Astrocyte of the spinal cord (primary cell): ENCODE measurements at places on chromosomes 7 and 10.
A peak's percentile ranks its signal among the peaks of the same experiment; 100 is the strongest.

DNA sequence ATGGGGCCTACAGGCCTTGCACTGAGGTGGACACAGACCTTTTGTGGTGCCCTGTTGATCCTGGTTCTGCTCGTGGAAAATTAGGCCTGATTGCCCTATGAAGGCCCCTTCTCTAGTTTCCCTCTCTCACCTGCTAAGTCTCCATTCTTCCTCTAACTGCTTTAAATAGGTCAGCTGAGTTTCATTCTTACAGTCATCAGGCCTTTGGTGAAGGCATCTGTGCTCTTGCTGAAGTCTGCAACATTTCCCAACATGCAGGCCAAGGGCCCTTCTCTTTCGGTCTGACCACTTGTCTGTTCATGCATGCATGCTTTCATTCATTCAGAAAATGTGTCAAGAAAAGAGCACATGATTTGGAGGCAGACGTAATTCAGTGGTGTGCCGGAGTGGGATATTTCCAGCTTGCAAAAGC lies 244.0 kb downstream of the BUB3 start:
- no peak for DNase-seq

DNA sequence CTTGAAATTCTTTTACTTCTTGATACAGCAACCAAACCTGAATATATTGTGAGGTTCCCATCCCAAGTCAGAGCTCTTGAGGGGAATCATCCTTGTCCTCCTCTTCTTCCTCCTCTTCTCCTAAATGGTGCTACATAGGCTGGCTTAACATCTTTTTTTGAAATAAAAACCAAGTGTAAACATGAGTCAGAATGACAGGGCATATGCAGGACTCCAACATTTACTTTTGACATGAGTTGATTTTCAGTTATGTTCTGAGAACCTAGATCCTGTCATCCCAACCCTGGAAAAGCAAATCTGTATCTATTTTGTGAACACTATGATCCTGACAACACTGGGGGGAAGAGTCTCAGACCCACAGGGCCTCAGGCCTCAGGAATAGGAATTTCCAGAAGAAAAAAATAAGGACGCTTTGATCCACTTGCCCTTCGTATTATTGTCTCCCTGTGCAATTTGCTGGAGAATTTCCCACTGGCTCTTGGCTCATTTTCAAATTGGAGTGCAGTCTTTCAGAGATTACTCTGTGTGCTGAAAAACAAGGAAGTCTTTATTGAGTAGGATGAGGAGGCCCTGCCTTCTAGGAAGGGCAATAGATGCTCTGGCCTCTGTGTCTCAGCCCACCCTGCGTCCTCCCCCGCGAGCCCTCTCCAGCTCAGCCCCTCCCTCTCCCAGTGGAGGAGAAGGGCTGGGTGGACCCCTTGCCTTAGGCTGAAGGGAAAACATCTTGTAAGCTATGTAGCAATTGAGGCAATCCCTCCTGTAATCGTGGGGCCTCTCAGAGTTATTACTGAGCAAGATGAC lies 121.6 kb downstream of the CREB5 start:
- DNase-seq = peak; percentile 61

DNA sequence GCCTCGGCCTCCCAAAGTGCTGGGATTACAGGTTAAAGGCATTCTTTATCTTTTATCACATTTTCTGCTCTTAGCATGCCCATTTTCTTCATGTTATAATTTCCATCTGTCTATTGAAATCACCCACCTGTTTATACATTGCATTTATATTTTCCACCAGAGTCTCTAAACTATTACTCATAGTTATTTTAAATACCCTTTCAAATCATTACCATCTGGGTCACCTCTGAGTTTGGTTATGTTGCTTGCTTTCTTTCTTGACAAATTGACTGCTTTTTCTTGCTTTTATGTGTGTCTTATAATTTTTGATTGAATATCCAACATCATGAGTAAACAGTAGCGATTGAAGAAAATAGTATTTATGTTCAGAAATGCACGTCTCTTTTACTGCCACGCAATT lies 71.4 kb downstream of the TMEM270 start:
- DNase-seq = no peak

DNA sequence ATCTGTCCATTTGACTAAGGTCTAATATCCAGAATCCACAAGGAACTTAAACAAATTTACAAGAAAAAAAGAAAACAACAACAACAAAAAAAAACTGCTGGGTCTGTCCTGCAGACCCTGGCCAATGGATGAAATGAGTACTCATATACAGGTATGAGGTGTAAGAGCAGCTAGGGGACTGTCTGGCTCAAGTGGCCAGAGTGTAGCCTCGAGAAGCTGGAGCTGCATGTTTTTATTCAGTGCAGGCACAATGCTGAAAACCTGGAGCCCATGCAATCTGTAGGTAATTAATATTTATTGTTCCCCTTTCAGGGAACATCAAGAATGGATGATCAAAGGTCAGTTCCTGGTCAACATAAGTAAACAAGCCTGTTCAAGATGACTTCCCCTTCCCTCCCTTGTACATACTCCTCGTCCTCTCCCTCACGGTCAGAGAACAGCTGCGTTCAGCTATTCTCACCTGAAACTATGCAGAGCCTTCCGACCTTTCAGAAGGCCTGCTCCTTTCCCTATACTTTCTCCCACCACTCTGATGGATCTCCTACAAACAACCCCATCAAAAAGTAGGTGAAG lies 15.5 kb downstream of the CYP2C19 start:
- DNase-seq = no peak

DNA sequence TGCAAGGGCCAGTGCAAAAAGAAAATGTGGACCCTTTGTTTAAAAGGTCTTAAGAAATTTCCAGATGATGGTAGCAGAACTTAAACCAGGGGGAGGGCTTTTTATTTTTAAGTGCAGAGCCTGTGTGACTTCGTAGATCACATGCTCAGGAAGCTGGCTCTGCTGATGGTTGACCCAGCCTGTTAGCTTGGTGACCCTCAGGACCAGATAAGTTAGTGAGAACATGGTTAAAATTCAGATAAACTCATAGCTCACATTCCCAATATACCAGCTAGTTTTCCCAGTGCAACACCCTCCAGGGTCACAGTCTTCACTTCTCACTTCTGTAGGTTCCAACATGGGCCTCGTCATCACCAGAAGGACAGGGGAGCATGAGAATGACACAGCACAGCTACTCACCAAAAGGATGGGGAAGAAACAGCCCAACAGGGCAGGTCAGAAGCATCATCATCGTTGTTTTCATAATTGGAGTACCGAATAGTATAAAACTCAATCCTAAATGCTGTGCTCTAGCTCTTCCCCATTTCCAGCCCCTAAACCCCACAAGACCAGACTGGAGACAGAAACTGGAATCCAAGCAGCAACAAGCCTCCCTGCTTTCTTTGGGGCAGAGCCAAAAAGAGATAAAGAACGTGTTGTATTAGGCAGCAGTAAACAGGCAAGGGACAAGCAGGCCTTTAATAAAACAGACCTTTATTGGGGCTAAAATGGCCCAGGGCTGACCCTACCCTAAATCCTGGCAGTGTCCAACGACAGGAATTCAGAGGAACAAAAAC lies 102.2 kb upstream of the ANKRD1 start:
- DNase-seq = no peak

DNA sequence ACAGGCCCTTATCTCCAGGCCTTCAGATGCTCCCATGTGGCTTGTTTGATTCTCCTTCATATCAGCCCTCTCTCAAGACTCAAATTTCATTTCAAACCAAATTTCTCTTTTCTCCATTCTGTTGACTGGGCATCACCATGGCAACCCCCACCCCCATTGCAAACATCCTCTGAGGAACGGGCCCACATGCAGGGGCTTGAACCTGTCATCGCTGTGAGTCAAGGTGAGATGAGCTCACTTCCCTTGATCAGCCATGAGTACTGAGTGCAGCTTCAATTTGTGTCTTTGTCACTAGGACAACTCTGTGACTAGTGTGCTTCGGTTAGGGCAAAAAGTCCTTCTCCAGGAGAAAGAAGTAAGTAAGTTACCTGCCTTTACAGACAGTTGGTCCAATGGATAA lies 41.9 kb downstream of the CALML3 start:
- no peak for DNase-seq

DNA sequence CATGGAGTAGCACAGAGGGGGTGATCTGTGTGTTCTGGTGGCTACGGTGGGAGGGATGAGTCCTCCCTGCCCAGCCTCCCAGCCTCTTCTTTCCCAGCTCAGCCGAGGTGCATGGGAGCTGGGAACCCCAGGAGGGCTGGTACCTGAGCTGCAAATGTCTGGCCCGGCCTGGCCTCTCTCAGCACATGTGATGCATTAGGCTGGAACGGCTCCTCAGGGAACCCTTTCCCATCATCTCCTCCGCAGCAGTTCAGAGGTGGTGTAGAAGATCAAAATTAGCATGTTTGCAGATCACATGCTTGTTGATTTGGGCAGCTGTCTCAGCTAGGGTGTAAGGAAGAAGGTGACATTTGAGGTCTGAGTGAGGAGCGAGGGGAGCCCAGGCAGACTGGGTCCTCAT lies 126.6 kb downstream of the EMX2 start:
- no peak for DNase-seq

GRCh38 chr10:30151581-30152389 lies 92.4 kb upstream of the JCAD start:
- peak; percentile 91 for DNase-seq
